ENCODE measurements at places on chromosomes 5 and 9.

DNA sequence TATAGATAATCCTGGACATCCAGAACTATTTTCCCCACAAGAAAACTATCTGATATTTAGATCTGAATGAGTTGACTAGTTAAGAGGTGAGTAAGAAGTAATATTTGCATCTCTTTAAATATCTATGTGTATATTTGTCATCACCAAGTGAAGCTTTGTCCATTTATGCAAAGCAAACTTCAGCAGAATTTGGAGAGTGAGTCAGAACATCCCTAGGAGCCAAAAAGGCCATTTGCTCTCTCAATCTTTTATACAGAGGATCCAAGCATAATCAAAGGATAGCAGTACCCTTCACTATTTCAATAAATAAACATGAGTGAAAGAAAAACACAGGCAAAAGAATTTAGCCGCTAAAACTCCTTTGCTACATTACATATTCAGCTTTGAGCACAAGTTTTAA is 454.4 kb downstream of the NR2F1-AS1 start:
- peak; percentile 28 for DNase-seq

DNA sequence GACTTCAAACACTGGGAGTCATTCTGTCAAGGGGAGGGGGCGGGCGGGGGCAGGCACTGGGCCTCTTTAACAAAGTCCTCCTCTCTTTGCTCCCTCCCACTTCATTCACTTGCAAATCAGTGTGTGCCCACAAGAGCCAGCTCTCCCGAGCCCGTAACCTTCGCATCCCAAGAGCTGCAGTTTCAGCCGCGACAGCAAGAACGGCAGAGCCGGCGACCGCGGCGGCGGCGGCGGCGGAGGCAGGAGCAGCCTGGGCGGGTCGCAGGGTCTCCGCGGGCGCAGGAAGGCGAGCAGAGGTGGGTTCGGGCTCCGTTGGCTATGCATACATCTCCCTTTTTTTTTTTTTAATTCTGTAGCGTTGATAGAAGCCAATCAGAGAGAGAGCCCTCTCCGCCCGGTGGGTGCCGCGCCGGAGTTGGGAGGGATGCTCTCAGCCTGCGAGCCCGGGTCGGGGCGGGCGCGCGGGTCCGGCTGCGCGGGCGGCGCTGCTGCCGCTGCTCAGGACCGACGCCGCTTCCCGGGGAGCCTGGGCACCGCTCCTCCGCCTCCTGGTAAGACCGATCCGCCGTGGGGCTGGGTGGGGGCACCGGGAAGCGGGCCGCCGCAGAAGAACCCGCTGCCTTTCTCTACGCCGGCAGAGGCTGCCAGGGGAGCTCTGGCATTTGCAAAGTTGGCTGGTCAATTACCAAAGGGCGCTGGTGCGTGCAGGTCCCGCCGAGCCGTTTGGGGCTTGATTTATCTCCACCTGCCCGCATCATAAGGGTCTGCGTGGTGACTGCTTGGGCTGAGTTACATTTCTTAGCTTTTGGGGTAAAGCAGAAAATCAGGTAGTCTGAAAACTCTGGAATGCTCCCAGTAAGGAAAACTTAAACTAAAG is at the start of gene CDH6:
TSS of gene CDH6 (plus strand) at position 96 of the 877 bp plus-strand sequence. CDS start 73,788 bp downstream, outside the sequence.
- no peak for DNase-seq

GRCh38 chr9:121239071-121239470 is 28.9 kb upstream of the GSN start:
- no peak for DNase-seq

DNA sequence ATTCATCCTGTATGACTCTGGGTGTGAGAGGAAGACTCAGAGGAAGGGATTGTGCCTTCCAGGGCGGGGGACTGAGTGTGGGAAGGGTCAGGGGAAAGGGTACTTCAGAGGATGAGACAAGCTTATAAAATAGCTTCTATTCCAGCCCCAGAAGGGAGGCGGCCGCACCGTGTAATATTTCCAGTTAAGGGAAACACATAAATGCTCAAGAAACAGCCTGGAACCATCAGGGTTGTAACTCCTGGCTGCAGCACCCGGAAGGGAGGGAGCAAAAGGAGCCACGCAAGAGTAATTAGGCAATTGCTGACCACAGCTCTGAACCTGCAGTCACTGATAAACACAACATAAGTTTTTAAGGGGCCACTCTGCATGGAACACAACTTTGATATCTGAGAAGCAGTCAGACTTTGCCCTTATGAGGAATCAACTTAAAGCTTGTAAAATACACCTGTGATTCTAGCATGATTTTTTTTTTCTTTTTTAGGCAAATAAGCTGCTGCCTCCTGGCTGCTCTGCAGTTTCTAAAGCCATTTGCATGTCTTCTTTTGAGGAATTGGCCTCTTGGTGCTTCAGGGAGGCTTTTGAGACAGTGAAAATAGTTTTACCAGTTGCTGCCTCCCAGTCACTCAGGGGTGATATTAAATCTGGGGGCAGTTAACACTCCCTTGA is 382.7 kb downstream of the ENC1 start:
- DNase-seq: no peak

- peak; percentile 44 for DNase-seq
These were observed at the start of gene SGCD for GRCh38 chr5:156326718-156327259. SGCD (plus strand) TSS chr5:156327164.

GRCh38 chr9:96214635-96215034 is 87.3 kb downstream of the HSD17B3 start:
- DNase-seq: no peak

DNA sequence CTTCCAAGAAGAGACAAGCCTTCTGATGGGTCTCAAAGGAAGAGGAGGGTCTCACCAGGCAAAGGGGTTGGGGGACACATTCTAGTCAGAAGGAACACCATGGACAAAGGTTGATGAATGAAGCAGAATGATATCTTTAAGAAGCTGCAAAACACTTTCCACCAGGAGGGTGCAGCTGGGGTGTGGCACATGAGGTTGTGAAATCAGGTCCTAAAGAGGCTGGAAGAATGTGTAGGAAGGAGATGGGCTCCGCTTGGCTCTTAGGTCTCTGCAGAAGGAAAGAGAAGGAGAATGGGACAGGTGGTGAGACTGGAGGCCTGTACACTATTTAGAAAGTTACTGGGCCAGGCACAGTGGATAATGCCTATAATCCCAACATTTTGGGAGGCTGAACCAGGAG is 328.6 kb downstream of the PDE4D start:
- DNase-seq: no peak

DNA sequence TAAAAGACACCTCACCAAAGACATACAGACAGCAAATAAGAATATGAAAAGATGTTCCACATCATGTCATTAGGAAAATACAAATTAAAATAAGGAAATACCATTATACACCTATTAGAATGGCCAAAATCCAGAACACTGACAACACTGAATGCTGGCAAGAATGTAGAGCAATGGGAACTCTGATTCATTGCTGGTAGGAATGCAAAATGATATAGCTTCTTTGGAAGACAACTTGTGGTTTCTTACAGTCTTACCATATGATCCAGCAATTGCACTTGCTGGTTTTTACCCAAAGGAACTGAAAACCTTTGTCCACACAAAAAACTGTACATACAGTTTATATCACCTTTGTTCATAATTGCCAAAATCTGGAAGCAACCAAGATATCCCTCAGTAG is 6.5 kb downstream of the TMEM161B start:
- DNase-seq: no peak

DNA sequence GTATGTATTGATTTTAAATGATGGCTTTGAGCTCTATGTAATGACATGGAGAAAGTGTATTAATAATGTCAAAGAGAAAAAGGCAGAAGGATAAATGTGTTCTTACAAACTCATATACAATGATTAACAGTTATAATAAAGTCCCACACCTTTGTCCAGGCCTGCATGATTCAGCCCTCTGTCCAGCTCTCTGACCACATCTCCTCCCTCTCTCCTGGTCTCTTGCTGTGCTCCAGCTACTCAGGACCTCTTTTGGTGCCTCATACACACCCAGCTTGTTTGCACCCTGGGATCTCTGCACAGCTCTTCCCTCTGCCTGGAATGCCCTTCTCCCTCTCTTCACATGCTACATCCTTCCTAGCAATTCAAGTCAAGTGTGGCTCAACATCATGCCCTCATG is 37.5 kb upstream of the DMRT1 start:
- no peak for DNase-seq

GRCh38 chr5:32096891-32097595 is 77.1 kb downstream of the GOLPH3 start:
- peak; percentile 57 for DNase-seq

Data from smooth muscle cell of the brain vasculature (primary cell).